Left ventricle myocardium inferior (tissue), 1 donor: ENCODE measurements at places on chromosomes 2 and 18. TPM values are rescaled to one million over a fixed set of nuclear protein-coding genes. Genes with fewer than 3 reads are reported as not detected.

DNA sequence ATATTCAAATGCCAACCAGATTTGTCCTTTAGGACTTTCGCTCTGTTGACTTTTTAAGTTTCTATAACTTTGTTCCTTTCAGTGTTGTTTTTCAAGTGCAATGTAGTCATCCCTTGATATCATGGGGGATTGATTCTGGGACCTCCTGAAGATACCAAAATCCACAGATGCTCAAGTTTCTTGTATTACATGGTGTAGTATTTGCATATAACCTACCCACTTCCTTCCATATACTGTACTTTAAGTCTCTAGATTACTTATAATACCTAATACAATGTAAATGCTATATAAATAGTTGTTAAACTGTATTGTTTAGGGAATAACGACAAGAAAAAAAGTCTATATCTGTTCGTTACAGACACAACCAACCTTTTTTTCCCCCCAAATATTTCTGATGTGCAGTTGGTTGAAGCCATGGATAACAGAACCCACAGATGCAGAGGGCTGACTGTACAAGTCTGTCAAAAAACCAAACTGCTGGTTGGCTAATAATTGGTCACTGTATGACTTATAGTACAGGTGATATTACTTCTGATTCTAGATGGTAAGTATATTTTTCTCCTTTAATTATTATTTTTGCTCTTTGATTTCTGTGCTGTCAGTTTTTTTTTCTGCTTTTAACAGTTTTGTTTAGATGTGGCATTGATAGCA is 201.7 kb upstream of the STON1 start:
- no peak for DNase-seq

GRCh38 chr2:42492691-42493467 is 903 bp downstream of the KCNG3 start:
- no peak for DNase-seq

DNA sequence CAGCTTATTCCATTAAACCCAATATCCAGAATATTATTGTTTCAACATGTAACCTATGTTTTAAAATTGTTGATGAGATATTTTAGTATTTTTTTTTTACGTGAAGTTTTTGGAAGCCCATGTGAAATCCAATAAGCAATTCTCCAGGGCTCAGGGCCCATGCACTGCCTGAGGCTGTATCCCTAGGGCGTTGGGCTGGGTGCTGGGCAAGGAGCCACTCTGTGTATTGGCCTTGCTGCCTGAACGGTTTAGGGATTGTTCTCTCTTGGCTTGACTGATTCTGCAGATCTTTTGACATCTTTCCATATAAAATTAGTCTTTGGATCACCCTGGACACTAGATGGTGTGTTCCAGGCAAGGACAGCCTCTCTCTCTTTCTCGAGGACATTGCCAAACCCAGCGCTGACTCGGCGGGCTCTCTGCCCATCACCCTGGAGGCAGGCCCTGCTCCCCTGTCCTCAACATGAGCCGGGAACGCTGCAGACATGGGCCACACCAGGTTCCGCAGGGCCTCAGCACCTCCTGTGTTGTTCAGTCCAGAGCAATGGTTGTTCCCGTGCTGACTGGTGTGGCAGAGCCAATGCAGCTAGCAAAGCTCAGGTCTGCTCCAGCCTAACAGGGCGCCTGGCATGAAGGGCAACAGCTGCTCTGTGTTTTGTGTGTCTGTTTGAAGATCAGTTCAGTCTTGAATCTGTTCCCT is 163.0 kb downstream of the SEPTIN10 start:
- peak; percentile 40 for DNase-seq

- DNase-seq: no peak
These were observed 738.2 kb downstream of the LRP1B start for GRCh38 chr2:141392517-141393213.

DNA sequence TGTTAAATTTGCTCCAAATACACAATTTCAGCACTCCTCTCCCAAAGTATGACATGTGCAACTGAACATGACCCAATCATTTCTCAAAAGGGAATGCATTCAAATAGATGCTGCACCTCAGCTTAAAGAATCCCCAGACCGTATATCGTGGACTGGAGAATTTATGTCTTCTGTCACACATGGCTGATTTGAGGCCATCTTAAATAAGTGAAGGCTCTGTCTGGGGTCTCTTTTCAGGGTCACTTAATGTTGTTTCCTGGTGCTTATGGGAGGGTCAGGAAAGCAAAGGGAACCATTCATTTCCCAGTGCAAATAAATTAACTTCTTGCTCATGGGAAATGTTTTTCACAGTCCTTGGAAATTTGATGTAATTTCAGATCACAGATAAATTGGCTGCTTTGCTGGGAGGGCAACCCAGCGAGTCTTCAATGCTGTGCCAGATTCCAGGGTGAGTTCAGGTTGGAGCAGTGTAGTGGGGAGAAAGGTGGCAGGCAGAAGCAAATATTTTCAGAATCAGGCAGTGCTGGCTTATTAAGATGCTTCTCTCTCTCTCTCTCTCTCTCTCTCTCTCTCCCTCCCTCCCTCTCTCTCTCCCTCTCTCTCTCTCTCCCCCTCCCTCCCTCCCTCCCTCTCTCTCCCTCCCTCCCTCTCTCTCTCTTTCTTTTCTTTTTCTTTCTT is 34.3 kb downstream of the GATA6 start:
- DNase-seq: no peak

- DNase-seq: no peak
These were observed 226.1 kb upstream of the LYPD1 start for GRCh38 chr2:132896073-132896472.

GRCh38 chr2:55225481-55226020 is 6.5 kb downstream of the CLHC1 start:
- no peak for DNase-seq

DNA sequence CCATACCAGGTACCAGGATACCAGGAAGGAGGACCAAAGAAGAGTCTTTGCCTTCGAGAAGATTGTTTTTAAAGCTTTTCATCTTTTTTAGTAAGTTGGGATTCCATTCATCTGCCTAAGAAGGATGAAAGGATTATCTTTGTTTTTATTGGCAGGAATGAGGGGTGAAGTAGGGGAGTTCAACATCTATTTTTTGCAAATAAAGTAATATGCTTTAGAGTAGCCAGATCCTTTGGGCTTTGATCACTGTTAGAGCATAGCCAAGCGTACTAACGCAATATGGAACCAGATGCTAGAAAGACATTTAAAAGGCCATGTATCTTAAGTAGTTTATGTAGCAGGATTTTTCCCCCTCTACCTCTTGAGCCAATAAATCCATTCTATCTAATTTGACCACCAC is 133.0 kb downstream of the PRPF40A start:
- no peak for DNase-seq

- DNase-seq: no peak
These were observed 726.2 kb upstream of the ZNF804A start for GRCh38 chr2:183872131-183872530.

DNA sequence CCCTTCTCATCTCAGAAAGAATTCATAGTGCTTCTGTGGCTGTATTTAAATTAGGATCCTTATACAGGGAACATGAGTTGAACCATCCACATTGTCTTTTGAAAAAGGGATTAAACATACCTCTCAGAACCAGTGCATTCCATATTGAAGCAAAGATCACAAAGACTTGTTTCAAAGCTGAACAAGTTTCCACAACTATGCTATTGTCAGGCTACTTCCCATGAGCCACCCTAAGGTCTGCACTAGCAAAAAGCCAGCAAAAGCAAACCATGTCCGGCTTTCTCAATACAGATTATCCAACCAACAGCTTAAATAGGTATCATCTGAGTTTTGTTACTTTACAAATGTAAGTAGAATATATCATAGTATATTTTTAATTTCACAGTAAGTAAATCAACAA is 78.1 kb downstream of the SCG2 start:
- DNase-seq: no peak

GRCh38 chr2:168663993-168664392 is 138.4 kb upstream of the NOSTRIN start:
- no peak for DNase-seq

GRCh38 chr2:16933355-16933754 is 267.7 kb upstream of the CYRIA start:
- no peak for DNase-seq

DNA sequence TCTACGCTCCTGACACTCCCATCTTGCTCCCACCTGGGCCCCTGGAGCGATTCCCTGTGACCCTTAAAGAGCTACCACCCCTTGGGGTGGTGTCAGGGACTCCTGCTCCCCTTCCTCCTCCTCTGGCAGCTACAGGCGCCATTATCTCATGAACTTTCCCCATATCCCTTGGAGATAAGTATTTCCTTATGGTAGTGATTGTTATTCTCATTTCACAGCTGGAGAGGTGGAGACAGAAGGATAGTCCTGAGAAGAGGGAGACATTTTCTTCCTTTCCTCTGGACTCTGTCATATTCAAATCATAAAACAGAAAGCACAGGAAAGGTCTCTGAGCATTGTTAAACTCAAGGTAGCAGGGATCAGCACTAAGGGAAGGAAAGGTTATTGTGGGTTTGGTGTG is 34.6 kb downstream of the RDH14 start:
- no peak for DNase-seq

GRCh38 chr2:191526091-191526490 is 151.8 kb upstream of the NABP1 start:
- DNase-seq: no peak

DNA sequence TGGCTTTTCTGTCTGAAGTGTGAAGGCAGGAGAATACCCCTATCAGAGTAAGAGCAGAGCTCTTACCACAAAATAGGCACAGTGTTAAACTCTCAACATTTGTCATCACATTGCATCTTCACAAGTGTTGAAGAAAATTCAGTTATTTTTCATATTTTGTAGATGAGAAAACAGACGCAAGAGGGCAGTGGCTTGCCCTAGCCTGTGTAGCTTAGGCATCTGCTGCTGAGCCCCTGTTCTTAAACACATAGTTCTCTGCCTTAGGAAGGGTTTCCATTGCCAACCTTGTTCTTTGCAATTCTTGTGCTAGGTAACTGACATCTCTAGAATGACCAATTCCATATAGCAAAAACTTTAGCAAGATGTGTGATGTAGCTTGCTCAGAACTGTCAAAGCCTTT is 112.7 kb upstream of the RMDN2 start:
- DNase-seq: no peak

DNA sequence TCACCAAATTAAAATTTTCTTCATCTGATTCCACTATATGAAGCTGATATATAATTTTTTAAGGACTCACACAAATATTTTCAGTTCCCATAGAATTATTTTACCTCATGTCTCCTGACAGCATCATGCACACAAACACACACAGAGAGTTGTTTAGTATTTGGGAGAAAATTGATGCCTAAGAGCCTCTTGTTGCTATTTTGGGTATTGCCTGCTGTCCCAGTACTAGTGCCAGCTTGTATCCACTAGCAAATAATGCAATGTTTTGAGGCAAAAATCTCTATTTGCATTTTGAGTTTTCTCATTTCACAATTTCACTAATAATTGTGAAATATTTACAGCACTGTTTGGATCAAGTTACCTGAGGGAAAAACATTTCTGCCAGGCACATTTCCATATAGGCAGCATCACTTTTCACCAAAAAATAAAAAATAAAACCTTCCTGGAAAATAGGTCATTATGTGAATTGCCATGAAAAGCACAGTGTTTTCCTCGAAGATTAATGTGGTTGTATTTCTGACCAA is 328.2 kb downstream of the KCNJ3 start:
- DNase-seq: no peak

GRCh38 chr2:26720322-26721114 is 28.0 kb downstream of the KCNK3 start:
- peak; percentile 87 for DNase-seq

GRCh38 chr18:79457652-79458051 is 61.9 kb downstream of the NFATC1 start:
- DNase-seq: no peak

DNA sequence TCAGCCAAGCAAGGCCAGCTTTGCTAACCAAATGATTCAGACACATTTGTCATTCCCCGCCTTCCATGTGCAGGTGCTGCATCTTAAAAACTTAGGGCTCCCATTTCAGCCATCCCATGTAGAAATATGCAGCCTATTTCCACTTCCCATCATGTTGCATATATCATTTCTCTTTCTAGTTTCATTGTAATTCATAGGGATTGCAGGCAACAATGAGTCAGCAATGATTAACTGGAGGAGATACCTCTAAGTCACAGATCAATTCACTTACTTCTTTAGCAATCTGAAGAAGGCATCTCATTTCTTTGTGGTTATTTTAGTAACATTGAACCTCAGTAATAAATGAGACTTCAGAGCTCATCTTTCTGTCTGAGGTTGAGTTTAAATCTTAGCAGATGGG is 276.1 kb upstream of the PKDCC start:
- DNase-seq: no peak

DNA sequence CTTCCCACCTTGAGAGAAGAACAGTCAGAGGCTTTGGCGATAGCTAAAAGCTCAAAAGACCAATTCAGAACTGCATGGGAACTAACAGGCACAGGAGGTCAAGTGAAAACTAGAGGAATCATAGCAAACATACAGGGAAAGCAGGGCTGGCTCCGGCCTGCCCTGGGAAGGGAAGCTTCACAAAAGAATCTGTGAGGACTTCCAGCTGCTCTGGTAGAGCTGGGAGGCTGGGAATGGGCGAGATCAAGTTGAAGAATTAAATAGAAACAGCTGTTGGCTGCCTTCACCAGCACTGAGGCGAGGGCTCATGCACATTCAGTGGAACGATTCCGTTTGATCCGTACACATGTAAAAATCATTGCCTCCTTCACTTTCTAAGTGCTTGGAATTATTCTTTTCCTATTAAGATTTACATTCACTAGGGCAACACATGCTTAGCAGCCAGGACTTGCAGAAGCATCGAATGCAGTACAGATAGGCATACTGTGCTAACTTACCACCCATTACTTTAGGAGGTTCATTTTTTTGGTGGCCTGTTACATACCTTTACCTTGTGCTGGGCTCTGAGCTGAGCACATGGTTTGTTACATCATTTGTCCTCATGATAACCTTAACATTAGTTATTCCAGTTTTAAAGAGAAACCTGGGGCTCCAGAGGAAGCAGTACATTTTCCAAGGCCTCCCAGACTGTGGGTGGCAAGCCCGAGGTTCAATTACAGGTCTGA is 125.4 kb upstream of the RNF152 start:
- peak; percentile 54 for DNase-seq

OSR1 gene
- 2.7 TPM for total RNA-seq

CDH20 gene
- total RNA-seq: not detected

CPLX4 gene
- total RNA-seq: not detected

SERPINB3 gene
- not detected for total RNA-seq

CCDC150 gene
- total RNA-seq: 0.66 TPM

DSG3 gene
- not detected for total RNA-seq
